Thyroid gland (tissue), 4 donors: ENCODE measurements at places on chromosomes 7 and 10. TPM values are rescaled to one million over a fixed set of nuclear protein-coding genes. Genes with fewer than 3 reads are reported as not detected.

DNA sequence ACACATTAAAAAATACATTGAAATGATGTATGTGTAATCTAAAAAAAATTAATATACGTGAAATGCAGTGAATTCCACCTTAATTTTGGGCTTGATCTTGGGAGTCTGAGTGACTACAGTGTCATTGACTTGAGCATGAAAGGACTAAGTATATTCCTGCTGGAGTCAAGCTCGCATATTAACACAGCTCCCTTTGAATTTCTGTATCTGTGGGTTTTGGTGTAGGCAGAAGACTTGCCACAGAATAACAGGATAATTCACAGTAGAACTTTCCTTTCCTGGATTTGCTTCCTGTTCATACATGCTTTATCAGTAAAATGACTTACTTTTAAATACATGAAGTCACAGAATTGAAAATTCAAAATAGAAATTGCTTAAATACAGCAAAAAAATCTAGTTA lies 55.3 kb downstream of the PPP1R9A start:
- no peak for DNase-seq

DNA sequence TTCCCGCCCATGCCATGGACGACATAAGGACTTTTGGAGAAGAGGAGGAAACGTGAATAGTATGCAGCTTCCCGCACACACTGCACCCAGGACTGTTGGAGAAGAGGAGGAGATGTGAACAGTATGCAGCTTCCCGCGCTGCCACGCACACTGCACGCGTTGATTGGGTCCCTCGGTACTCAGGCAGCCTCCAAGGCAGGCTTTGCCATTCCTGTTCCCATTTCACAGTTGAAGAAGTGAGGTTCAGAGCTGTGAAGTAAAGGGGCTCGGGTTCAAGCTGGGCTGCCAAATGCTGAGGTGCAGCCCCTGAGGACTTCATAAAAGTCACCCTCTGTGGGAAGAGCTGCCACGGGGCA lies 147.9 kb upstream of the FAM20C start:
- no peak for DNase-seq

DNA sequence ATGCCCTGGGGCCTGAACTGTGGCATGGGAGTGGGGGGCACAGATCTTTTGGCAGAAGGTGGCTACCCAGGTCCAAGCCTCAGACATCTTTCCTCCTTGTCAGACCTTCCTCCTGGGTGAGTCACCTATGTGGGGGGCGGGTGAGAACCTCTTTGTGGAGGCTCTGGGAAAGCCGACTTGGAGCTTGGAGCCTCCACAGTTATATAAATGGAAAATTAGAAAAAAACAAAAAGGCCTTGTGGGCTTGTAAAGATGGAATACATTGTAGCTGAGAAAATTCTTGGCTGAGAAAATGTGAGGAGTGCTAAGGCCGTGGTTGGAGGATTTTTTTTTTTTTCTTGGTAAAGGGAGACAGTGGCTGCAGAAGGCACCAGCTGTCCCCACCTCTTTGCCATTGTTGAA lies 292.5 kb downstream of the CCDC3 start:
- no peak for DNase-seq

DNA sequence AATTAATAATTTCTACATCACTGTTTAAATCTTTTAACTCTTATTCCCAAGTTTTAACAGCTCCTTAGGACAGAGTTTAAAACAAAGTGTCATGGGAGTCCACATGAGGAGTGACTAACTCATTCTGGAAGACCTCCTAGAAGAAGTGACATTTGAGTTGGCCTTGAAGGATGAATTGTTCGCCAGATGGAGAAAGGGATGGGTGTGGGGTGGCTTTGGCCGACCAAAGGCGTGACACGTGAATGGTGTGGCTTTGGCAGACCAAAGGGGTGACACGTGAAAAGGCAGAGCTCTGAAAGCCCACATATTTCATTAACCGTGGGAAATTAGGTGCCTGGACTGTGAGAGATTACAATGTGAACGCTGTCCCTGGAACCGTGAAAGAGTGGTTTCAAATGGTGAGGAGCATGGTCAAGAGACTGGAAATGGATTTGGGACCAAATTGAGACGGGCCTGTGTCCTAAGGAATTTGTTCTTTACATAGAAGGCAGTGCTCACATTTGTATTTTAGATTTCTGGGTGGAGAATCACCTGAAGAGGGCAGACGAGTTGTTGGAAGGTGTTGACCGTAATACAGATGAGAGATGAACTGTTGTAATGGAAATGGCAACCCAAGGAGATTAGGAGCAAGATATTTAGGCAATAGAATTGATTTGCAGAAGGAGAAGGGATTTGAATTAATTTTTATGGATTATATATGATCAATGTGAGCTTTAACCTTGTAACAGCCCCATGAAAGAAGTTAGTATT lies 228.1 kb downstream of the BICC1 start:
- DNase-seq, result no peak

DNA sequence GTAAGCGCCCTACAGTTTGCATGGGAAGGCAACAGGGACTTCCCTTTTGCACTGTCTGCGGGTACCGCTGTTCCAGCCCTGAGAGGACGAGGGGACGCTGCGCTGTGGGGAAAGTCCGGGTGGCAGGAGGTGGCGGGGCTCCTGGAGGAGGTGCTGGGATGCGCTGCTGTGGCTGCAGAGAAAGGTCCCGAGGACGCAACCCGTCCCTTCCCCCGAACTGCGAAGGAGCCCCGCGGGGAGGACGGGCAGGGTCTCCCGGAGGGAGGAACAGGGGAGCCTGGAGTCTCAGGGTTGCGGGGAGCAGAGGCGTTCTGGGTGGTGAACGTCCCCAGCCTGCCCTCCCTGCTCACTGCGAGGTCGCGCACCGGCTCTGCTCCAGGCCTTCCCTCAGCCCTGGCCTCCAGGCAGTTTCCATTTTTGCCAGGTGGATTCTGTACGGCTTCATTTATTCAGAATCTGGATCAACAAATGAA lies 91.6 kb downstream of the CXCL12 start:
- DNase-seq, result no peak

GRCh38 chr10:77879710-77880109 lies 46.8 kb downstream of the DLG5 start:
- DNase-seq, result no peak

GRCh38 chr10:22544325-22545068 lies 169.9 kb downstream of the PIP4K2A start:
- DNase-seq, result peak; percentile 72

- DNase-seq, result no peak
These were observed 89.8 kb upstream of the ANLN start for GRCh38 chr7:36299823-36300341.

DNA sequence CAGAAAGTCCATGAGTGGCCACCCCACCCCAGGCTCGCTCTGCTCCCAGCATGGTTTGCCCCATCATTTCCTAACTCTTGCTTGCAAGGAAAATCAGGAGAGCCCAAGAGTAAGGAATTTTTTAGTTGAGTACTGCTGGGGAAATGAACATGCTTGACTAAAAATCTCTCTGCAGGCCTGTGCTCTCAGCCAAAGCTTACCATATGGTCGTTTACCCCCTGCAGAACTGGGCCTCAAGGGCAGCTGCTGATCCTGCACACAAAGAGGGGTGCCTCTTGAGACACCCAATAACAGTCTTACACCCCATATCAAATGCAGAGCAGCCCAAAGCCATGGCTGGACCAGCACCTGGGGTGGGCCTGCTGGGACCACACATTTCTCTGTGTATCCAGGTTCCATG lies 183.2 kb downstream of the CXCL12 start:
- no peak for DNase-seq

GRCh38 chr10:35564341-35564968 lies 40.7 kb upstream of the GJD4 start:
- DNase-seq, result no peak

GRCh38 chr10:88545359-88545758 lies 37.8 kb downstream of the RNLS start:
- DNase-seq, result no peak

DNA sequence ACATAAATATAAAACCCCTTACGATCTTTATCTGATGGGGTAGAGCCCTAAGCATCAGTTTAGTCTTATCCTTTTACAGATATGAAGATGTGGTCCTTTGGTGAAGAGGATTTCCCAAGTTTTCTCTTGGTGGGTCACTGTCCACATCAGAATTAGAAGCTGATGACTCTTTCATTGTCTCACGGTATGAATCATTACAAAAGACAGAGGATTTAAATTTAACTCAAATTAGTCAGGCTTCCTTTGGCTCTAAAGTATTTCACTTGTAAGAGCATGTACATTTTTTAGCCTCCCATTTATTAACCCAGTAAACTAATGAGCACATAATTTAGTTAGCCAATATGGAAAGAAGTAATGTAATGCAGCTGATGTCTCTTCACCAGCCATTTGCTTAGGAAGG lies 49.9 kb upstream of the TMEM26 start:
- DNase-seq, result no peak

DNA sequence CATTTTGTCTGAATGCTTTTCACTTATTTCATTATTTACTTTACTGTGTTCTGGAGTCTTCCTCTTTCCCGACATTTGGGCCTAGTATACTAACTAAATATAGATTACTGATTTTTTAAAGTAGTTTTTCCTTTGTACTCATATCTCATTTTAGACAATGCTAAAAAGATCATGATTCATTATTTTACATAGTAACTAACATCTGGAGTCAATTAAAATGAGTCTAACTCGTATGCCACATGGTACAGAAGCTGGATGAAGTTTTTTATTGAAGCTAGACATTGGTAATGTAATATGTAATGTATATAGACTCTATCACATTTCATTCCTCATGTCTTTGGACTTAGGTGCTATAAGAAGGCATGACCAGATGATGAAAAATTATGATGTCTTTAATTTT lies 156.3 kb upstream of the HGF start:
- no peak for DNase-seq

DNA sequence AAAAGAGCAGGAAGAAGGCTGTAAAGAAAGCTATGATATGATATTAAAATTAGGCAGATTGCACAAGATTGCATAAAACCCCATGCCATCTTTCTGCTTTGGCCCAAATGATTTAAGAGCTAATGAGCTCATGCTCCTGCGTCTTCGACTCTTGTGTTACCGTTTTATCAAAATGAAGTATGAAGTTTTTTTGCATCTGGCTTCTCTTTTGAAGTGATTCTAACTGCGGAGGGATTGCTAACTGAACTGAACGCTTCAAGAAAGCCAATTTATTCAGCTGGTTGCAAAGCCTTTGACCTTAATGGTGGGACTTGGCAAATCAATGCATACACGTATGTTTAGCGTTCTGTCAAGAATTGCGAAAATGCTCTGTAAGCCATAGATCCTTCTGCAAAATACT lies 282.9 kb downstream of the TWIST1 start:
- DNase-seq, result no peak

DNA sequence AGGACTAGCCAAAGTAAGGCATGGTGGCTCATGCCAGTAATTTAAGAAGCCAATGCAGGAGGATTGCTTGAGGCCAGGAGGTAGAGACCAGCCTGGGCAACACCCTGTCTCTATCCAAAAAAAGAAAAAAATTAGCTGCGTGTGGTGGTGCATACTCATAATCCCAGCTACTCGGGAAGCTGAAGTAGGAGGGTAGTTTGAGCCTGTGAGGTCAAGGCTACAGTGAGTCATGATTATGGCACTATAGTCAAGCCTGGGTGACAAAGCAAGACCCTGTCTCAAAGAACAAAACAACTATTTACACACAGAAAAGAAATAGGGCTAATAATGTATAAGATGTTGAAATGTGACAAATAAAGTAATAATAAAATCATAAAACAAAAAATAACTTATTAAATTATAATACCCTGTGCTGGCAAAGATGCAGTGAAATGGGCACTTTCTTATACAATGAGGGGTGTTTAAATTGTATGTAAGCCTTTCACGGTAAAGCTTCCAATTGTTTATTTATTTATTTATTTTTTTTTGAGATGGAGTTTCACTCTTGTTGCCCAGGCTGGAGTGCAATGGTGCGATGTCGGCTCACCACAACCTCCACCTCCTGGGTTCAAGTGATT lies 175.2 kb downstream of the TPST1 start:
- DNase-seq, result no peak

GRCh38 chr10:88617772-88618300 lies 31.3 kb downstream of the LIPJ start:
- DNase-seq, result no peak

GRCh38 chr10:122669842-122670241 lies 29.8 kb downstream of the C10orf120 start:
- no peak for DNase-seq

DNA sequence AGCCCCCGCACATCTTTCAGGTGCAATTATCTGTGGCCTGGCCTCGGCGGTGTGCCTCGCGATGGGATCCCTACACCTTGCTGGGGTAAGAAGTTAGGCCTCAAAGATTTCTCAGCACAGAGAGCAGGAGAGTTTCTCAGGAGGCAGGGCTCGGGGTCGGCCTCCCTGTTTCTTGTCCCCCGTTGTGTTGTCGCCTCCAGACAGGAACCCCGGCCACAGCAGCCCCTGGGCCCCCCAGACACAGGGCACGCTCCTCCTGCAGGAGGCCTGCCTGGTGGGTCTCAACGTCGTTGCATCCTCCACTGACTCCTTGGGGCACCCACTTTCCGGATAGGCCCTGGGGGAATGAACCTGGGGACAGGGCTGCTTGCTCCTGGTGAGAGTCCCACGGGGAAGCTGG lies 229.1 kb upstream of the SHH start:
- DNase-seq, result no peak

- no peak for DNase-seq
These were observed 1.2 kb downstream of the GRK5 start for GRCh38 chr10:119208553-119208940.

DNA sequence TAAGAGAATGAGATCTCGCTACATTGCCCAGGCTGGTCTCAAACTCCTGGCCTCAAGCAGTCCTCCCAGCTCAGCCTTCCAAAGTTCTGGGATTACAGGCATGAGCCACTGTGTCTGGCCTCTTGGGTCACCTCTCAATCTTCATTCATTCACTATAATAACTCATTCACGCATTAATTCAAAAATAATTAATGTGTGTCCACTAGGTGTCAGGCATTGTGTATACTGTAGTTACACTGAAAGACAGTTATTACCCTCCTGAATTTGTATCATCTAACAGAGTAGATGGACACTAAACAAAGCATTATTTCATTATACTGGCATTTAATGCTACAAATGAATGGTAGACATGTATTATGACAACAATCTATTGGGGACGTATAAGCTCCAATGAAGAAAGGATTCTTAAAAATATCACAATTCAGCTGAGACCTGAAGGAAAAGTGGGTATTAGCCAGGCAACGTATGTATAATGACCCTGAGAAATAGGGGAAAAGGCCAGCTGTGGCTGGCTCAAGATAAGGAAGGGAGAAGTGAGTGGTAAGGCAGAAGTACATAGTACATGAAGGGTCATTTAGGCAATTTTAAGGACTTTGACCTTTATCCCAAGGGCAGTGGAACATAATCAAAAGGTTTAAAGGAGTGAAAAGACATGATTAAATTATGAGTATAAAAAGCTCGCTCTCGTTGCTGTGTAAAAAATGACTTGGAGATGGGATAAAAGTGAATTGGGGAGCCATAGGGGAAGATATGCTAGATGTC lies 150.7 kb downstream of the BTAF1 start:
- DNase-seq, result no peak

The SVOPL gene
- not detected for total RNA-seq

The TAS2R41 gene
- total RNA-seq, result not detected

The MMP21 gene
- not detected for total RNA-seq

The SLC26A4 gene
- total RNA-seq, result 223 TPM

The GALNT17 gene
- total RNA-seq, result 38.7 TPM

The PPP1R17 gene
- total RNA-seq, result not detected

The NPY4R2 gene
- not detected for total RNA-seq

The NEUROG3 gene
- not detected for total RNA-seq

The FRAT1 gene
- total RNA-seq, result 7.2 TPM

The TET1 gene
- 7.4 TPM for total RNA-seq

The PFKFB3 gene
- total RNA-seq, result 10.2 TPM

The BLNK gene
- total RNA-seq, result 5.8 TPM

The PNLIPRP1 gene
- not detected for total RNA-seq

The LIPJ gene
- 0.83 TPM for total RNA-seq

The SLC18A2 gene
- total RNA-seq, result not detected
